Activated naive CD8-positive, alpha-beta T cell treated with anti-CD3 and anti-CD28 coated beads, Interleukin-2, amount 50 U/mL, for 24 hours (primary cell): ENCODE measurements at places on chromosomes 16 and 17.

GRCh38 chr17:35376245-35376644 lies 2.8 kb upstream of the SLFN11 start:
- DNase-seq, result no peak

GRCh38 chr17:12665263-12666210 lies at the start of gene MYOCD:
MYOCD (plus strand) TSS chr17:12665890; CDS start chr17:12666189, 299 bp downstream.
- DNase-seq, result no peak

DNA sequence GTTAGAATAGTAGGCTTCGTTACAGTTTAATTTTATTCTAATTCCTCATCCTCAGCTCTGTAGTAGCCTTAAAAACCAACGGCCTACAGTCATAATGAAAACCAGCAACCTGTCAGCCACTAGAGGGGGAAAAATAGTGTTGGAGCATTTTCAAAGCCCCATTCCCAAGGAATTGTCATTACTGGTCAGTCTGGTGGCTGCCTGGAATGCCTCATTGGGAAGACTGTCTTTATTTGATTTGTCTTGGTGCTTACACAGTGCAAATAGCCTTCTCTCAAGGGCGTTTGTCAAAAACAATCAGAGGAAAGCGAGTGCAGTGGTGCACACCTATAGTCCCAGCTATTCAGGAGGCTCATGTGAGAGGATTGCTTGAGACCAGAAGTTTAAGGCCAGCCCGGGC lies 4.7 kb downstream of the LPCAT2 start:
- no peak for DNase-seq

GRCh38 chr17:32513579-32513978 lies 26.8 kb downstream of the CDK5R1 start:
- DNase-seq, result no peak

- no peak for DNase-seq
These were observed 1.7 kb upstream of the PRKCB start for GRCh38 chr16:23833960-23834685.

- no peak for DNase-seq
These were observed 28.1 kb downstream of the SCPEP1 start for GRCh38 chr17:57006040-57006439.

DNA sequence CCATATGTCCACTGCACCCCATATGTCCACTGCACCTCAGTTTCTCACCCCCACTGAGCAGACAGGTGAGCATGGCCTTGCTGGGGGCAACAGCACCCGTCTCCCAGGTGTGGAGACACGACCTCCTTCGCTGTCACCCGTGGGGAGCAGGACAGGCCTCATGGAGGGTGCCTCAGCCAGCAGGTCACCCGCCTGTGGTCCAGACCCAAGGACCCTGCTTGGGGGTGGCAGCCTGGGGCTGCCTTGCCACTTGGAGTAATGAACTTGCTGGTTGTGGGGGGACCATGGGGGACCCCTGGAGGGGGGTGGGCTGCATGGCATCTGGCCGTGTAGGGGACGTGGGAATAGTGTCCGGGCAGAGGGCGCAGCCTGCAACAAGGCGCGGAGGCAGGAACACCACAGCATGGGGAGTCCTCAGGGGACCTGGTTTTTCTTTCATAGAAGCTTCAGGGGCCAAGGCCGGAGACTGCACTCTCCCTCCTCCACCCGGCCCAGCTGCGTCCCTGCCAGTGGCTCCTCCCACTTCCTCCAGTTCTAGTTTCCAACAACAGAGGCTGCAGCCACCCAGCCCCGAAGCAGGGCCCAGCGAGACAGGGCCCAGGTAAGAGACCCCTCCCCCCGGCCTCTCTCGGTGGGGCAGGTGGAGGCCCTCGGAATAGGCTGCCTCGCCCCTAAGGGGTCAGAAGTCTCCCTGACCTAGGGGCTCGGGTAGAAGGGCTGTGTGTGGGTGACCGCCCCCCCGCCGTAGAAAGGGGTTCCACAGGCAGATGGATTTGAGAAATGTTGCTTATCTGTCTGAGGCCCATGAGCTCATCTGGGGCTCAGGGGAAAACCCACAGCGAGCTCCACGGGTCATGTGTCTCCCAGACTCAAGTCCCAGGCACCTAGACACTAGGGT lies at the start of gene NHLRC4:
TSS of gene NHLRC4 (plus strand) at position 531 of the 898 bp plus-strand sequence. CDS start 1,043 bp downstream, outside the sequence.
- DNase-seq, result peak; percentile 59

GRCh38 chr17:50928646-50929045 lies 62.5 kb upstream of the TOB1 start:
- DNase-seq, result no peak

- no peak for DNase-seq
These were observed 105.2 kb upstream of the ZNF750 start for GRCh38 chr17:82944990-82945389.

GRCh38 chr17:57259817-57260216 lies 3.5 kb downstream of the MSI2 start:
- no peak for DNase-seq

- no peak for DNase-seq
These were observed 24.4 kb upstream of the ADCY9 start for GRCh38 chr16:4140652-4141051.

- peak; percentile 3 for DNase-seq
These were observed 49.9 kb upstream of the COX10 start for GRCh38 chr17:14019186-14019956.

- no peak for DNase-seq
These were observed 55.6 kb downstream of the CYLD start for GRCh38 chr16:50797456-50797855.

DNA sequence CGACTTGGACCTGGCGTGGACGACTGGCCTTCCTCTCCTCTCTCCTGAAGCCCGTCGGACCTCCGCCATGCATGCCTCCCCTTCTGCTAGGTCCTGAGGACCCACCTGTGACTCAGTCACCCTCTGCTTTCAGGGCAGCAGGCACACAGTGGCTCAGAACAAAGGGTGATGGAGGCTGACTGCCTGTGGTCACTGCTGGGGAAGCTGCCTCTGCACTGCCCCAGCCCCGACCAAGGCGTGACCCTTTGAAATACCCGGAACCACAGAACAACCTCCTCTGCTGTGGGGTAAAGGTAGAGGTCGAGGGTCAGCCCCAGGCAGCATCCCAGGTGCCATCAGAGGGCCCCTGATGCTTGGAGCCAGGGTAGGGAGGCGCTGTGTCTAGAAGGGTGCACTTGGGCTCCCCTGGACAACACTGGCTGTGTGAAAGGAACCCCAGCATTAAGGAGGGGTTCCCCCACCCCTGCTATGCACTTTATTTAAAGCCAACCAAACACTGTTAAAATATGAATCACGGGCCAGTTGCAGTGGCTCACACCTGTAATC lies 12.5 kb upstream of the SLC4A1 start:
- DNase-seq, result no peak

DNA sequence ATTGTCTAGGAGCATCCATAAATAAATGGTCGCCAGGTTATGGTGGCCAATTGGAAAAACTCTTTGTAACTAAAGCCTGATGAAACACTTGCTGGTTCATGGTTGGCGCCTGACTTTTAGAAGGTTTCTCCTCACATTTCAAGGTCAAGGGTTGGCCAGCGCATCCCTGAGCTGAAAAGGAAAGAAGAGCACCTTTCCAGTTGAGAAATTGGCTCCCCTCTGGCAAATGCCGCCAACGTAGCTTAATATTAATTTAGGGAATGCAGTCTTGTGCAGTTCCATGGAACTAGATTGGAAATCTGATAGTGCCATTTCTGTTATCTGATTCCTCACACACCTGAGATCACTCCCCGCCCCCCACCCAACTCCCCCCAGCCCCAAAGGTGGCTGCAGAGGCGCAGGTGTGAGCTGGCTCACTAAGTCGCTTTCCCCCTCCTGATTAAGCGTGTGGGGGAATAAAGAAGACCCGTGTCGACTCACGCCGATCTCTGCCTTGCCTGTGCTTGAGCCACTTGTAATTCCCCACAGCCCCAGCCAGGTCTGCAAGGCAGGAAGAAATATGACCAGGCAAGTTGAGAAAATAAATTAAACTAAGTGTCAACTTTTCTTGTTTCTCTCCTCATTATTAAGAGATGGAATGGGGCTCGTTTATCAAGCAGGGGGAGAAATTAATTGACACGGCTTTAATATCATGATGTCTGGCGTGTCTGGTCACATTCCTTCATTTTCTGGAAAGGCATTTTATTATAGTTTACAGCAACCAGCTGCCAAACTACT lies 157.7 kb downstream of the CCDC182 start:
- DNase-seq, result no peak

DNA sequence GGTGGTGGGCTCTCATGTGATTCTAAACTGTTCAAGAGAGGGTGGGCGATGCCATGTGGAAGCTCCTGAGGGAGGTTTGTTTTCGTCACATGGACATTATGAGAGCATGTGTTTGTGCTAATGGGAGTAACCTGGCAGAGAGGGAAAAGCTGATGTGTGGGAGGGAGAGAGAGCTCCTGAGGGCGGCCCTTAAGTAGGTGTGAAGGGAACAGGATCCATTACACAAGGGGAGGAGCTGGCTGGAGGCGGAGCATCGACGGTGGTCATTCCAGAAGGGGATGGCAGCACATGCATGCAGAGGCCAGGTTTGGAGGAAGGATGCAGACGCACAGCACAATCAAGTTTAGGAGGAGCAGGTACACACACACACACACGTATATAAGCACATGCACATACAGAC lies 197.5 kb downstream of the RPTOR start:
- no peak for DNase-seq

DNA sequence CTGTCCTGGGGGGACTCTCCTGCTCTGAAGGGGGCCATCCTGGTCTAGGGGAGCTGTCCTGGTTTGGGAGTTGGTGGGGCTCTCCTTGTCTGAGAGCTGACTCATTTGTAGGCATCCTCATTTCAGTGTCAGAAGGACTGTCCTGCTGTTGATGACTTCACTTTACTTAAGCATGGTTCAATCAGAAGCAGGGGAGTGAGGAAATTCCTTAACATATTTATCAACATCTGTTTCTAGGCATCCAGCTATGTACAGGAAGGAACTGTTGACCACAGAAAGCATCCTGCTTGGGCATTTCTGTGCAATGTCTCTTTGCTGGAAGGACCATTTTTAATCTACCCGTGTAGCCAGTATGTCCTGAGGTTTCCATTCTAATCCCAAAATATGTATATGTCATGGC lies 502.7 kb upstream of the HSBP1 start:
- DNase-seq, result no peak

DNA sequence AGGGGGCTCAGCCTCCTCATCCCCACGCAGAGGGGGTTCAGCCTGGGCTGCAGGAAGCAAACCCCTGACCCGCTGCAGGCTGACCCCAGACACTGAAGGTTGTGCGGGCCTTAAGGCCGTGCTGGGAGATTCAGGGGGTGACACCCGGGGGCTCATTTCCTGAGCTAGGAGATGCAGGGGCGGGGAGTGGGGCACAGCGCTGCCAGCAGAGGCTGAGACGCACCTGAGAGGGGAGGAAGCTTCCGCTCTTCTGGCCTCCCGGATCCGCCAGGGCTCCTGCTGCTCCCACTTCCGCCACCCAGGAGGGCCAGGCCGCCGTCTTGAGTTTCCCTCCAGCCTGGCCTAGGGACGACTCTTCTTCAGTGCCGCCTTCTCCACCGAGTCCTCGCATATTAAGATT lies 173.2 kb upstream of the FOXF1 start:
- no peak for DNase-seq

DNA sequence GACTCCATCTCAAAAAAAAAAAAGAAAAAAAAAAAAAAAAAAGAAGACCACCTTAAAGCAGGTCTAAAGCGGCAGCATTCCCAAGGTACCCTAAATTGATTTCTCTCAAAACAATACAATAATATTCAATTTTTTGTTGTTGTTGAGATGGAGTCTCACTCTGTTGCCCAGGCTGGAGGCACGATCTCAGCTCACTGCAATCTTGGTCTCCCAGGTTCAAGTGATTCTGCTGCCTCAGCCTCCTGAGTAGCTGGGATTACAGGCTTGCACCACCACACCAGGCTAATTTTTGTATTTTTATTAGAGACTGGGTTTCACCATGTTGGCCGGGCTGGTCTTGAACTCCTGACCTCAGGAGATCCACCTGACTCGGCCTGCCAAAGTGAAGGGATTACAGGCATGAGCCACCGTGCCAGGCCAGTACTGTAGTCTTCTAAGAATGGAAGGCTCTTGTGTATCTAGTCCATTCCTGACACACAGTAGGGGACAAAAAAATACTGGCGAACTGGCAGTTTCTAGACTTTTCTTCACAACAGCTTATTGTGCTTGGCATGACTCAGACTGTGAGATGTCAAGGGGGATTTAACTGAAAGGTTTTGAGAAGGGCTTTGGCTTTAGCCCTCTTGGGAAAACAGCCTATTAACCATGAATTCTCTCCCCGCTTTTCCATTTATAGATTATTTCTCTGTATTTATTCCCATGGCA lies 17.3 kb downstream of the CDR2 start:
- no peak for DNase-seq

DNA sequence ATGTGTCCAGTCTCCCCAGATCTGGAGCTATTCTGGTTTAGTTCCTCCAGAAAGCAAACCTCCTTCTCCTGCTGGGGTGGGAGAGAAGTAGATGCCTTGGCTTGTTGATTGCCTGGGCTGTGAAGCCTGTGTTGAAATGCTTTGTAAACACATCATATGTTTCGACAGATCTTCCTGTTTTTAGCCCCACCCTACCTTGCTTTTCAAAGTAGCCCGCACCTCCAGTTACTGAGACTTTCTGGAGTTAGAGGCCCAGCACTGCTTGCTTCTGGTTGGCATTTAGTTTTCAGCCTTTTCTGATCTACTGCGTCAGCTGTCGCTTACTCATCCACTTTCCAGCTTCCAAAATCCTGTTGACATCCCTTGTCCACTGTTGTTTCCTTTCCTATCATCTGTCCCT lies 17.9 kb upstream of the NDEL1 start:
- DNase-seq, result no peak

DNA sequence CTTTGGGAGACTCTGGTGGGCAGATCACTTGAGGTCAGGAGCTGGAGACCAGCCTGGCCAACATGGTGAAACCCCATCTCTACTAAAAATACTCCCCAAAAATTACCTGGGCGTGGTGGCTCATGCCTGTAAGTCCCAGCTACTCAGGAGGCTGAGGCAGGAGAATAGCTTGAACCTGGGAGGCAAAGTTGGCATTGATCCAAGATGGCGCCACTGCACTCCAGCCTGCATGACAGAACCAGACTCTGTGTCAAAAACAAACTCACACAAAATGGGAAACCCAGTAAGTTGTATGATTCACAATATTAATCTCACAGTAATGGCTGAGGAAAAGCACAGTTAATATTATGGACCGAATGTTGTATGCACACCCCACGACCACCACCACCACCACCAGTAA lies 24.3 kb downstream of the WSB1 start:
- DNase-seq, result no peak

GRCh38 chr16:57966204-57966771 lies 4.6 kb downstream of the CNGB1 start:
- no peak for DNase-seq

DNA sequence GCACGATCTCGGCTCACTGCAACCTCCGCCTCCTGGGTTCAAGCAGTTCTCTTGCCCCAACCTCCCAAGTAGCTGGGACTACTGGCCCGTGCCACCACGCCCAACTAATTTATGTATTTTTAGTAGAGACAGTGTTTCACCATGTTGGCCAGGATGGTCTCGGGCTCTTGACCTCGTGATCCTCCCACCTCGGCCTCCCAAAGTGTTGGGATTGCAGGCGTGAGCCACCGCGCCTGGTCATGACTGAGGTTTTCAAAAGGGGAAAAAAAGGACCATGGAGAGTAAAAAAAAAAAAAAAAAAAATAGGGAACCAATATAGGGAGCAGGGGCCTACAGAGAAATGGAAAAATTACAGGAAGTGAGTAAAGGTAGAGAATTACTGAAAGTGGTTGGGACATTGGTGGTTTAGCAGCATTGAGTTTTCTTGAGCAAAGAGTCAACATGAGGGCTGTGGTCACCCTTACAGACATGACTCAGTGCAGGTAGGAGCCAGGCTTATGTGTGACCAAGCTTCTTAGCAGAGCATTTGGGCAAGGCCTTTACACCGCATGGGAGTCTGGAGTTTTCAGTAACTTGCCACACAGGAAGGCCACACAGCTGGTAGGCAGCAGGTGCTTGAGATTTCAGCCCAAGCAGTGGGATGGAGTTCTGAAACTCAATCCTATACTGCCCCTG lies 447.3 kb downstream of the HS3ST3B1 start:
- peak; percentile 9 for DNase-seq
